RWPE2 (cell line): ENCODE measurements at places on chromosomes 6 and 20.

DNA sequence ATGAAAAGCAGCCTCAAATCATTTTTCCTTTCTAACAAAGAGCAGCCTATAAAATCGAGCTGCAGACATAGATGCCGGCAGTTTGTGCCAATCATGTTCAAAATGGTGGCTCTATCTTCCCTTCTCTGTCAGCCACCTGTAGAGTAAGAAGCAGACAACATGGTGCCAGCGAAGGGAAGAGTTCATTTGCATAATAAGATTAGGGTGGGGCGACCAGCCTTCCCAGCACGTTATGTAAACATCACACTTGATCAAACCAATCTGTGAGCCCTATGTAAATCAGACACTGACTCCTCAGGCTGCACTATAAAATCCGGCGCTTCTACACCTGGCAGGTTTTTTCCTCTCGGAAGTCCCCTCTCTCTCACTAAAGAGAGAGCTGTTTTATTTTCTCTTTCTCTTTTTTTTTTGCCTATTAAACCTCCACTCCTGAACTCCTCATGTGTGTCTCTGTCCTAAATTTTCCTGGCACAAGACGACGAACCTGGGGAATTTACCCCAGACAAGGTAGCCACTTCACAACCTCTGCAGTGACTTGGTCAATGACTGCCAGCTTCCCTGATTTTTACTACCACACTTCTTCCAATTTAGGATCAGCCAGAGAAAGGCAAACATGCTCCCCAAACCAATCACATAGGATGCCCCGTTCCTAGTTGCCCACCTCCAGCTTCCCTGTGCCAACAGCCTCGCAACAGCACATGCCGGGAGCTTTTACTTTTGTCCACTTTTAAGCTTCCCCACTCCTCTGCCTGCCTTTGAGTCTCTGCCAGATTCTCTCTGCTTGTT, 12.9 kb downstream of the TPMT start:
- no peaks in the 10 kb centered on the region for H3K27me3 ChIP-seq
- peaks cover 13% of the 10 kb centered on the region for H3K36me3 ChIP-seq
- H3K4me1 ChIP-seq: peaks cover 2% of the 10 kb centered on the region
- H3K4me3 ChIP-seq: no peak overlapping the region

DNA sequence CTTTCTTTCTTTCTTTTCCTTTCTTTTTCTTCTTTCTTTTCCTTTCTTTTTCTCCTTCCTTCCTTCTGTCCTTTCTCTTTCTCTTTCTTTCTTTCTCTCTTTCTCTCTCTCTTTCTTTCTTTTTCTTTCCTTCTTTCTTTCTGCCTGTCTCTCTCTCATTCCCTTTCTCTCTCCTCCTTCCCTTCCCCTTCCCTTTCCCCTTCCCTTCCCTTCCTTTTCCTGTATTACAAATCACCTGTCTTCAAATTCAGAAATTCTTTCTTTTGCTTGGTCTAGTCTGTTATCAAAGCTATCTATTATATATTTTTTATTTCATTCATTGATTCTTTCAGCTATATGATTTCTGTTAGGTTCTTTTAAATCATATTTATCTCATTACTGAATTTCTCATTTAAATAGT, 315.2 kb upstream of the NOX3 start:
- no peak overlapping the region for H3K27ac ChIP-seq
- no peak overlapping the region for H3K4me3 ChIP-seq
- no peak for DNase-seq
- H3K36me3 ChIP-seq: no peaks in the 10 kb centered on the region
- no peaks in the 10 kb centered on the region for H3K4me1 ChIP-seq
- H3K27me3 ChIP-seq: no peaks in the 10 kb centered on the region

GRCh38 chr6:52704060-52704459, 33.1 kb downstream of the TMEM14A start:
- no peak for DNase-seq
- no peak overlapping the region for H3K27ac ChIP-seq
- no peaks in the 10 kb centered on the region for H3K27me3 ChIP-seq
- no peak overlapping the region for H3K4me3 ChIP-seq

GRCh38 chr6:33851959-33852358, 48.2 kb upstream of the MLN start:
- H3K27me3 ChIP-seq: no peaks in the 10 kb centered on the region
- no peaks in the 10 kb centered on the region for H3K36me3 ChIP-seq
- H3K4me1 ChIP-seq: no peaks in the 10 kb centered on the region
- DNase-seq: no peak
- no peak overlapping the region for H3K4me3 ChIP-seq
- H3K27ac ChIP-seq: no peak overlapping the region

GRCh38 chr20:13661070-13661685, 22.4 kb upstream of the TASP1 start:
- H3K27ac ChIP-seq: no peak overlapping the region
- H3K36me3 ChIP-seq: no peaks in the 10 kb centered on the region
- no peak overlapping the region for H3K4me3 ChIP-seq

DNA sequence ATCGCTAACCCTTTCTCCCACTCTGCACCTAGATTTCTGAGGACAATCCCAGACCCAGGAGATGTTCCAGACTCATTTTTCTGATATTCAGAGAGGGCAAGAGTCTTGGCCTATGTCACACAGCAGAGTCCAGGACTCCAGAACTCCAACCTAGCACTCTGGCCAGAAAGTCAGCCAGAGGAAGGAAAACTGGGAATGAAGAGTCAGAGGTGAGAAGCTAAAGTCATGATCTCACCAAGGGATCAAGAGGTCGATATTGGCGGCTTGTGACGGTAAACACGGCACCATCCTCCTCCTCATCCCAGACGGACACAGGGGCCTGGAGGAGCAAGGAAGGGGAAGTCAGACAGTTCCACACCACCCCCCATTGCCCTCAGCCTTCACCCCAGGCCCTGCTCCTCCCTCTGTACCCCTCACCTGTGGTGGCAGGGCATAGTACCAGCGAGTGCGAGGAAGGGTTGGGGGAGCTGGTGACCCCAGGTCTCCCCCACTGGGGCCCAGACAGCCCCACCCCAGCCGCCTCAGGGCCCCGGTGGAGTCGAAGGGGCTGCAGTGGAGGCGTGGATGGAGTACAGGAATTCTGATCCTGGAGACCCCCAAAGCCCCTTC, 1.8 kb downstream of the RGL2 start:
- H3K27me3 ChIP-seq: no peaks in the 10 kb centered on the region
- peak overlapping the region; percentile 92 for H3K27ac ChIP-seq
- no peaks in the 10 kb centered on the region for H3K4me1 ChIP-seq
- H3K4me3 ChIP-seq: peak overlapping the region; percentile 65
- DNase-seq: no peak

- H3K4me3 ChIP-seq: no peak overlapping the region
- no peak for DNase-seq
- no peak overlapping the region for H3K27ac ChIP-seq
- H3K36me3 ChIP-seq: peaks cover 3% of the 10 kb centered on the region; the same call in 1 of the 2 replicates
- peaks cover 4% of the 10 kb centered on the region for H3K4me1 ChIP-seq
Measured at GRCh38 chr6:20564777-20565176, 30.5 kb downstream of the CDKAL1 start.

DNA sequence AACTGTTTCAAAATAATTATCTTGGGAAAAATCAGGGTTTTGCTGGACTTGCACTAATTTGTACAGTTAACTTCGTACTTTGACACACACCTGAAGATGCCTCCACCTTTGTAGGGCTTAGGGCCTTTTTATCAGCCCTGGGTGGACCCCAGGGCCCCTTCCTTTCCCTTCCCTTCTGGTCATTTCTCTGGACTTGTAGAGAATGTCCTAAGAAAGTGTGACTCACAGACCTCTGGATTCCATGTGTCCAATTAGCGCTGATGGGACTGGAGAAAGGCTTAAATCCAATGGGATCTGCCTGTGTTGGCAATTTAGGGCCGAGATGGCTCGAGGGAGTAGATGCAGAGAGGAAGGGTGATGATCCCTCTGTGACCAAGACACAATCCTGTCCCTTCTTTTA, 9.3 kb downstream of the TRIM15 start:
- H3K27me3 ChIP-seq: peaks cover 46% of the 10 kb centered on the region
- no peak for DNase-seq
- H3K36me3 ChIP-seq: no peaks in the 10 kb centered on the region
- H3K4me1 ChIP-seq: no peaks in the 10 kb centered on the region
- H3K4me3 ChIP-seq: no peak overlapping the region
- no peak overlapping the region for H3K27ac ChIP-seq

GRCh38 chr6:84897988-84898594, 133.7 kb upstream of the TBX18 start:
- no peaks in the 10 kb centered on the region for H3K36me3 ChIP-seq
- H3K4me3 ChIP-seq: no peak overlapping the region
- H3K4me1 ChIP-seq: peaks cover 29% of the 10 kb centered on the region
- no peaks in the 10 kb centered on the region for H3K27me3 ChIP-seq
- H3K27ac ChIP-seq: peak overlapping the region; percentile 98

GRCh38 chr6:5981126-5982026, 25.3 kb downstream of the NRN1 start:
- H3K4me1 ChIP-seq: no peaks in the 10 kb centered on the region
- no peak for DNase-seq
- no peak overlapping the region for H3K4me3 ChIP-seq

DNA sequence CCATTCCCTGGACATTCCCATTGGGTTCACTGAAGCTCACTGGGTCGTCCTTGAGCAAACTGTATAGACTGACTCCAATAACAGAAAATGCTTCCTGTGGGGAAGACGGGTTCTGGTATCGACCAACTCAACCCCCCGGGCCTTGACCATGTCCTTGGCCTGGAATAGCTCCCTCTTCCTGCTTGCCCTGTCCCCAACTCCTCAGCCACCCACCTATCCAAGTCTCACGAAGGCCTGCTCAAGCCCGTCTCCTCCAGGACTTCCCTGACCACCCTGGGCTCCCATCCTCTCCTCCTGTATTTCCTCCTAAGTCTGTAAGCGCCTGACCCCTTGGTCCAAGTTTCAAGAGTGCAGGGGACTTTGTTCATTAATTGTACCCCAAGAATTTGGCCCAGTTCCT, 2.8 kb upstream of the HMGA1 start:
- no peaks in the 10 kb centered on the region for H3K27me3 ChIP-seq
- no peak for DNase-seq
- H3K4me1 ChIP-seq: peaks cover 8% of the 10 kb centered on the region
- H3K4me3 ChIP-seq: no peak overlapping the region

- no peak overlapping the region for H3K27ac ChIP-seq
- no peaks in the 10 kb centered on the region for H3K4me1 ChIP-seq
- H3K27me3 ChIP-seq: no peaks in the 10 kb centered on the region
- no peak overlapping the region for H3K4me3 ChIP-seq
Measured at GRCh38 chr6:140001821-140002341, 627.4 kb upstream of the CITED2 start.

DNA sequence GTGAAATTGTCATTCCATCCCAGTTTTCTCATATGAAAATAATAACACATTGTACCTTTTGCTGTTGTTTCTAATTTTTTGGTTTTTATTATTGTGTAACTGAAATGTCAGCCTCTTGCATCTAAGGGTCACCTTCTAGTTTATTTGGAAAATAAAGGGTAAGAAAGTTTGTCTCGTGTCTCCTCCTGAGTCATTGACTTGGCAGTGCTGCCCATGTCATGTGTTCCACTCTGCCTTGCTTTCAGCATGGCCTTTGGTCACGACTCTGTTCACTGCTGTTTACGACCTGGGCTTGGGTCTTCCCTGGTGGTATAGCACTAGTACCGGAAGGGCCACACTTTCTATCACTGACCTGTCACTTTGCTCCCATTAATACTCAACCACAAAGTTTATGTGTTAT, 171.4 kb upstream of the RSPO3 start:
- H3K27ac ChIP-seq: no peak overlapping the region
- H3K4me3 ChIP-seq: no peak overlapping the region
- no peak for DNase-seq
- no peaks in the 10 kb centered on the region for H3K4me1 ChIP-seq
- H3K27me3 ChIP-seq: no peaks in the 10 kb centered on the region

- DNase-seq: peak; percentile 84
- H3K4me3 ChIP-seq: no peak overlapping the region
- no peaks in the 10 kb centered on the region for H3K4me1 ChIP-seq
- no peaks in the 10 kb centered on the region for H3K36me3 ChIP-seq
- H3K27me3 ChIP-seq: no peaks in the 10 kb centered on the region
Measured at GRCh38 chr20:33653218-33653899, 8.8 kb upstream of the C20orf144 start.

DNA sequence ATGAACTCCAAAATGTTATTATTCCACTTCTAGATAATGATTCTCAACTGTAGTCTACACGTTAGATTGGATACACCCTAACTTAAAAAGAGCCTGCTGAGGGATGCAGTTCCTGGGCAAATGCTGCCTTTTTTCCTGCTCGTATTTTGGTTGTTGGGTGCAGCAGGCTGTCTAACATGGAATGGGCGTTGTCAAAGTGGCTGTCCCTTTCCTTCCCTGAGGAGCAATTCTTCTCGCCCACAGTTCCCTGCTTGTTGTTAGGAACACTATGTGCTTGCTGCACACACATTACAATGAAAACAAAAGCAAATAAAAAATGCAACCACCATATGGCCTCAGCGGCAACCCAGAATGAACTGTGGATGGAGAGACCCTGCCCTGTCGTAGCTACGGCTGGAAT, 1.7 kb upstream of the ADGRF5 start:
- H3K4me1 ChIP-seq: peaks cover 22% of the 10 kb centered on the region
- no peaks in the 10 kb centered on the region for H3K27me3 ChIP-seq
- H3K4me3 ChIP-seq: no peak overlapping the region
- no peak overlapping the region for H3K27ac ChIP-seq
- no peaks in the 10 kb centered on the region for H3K36me3 ChIP-seq

DNA sequence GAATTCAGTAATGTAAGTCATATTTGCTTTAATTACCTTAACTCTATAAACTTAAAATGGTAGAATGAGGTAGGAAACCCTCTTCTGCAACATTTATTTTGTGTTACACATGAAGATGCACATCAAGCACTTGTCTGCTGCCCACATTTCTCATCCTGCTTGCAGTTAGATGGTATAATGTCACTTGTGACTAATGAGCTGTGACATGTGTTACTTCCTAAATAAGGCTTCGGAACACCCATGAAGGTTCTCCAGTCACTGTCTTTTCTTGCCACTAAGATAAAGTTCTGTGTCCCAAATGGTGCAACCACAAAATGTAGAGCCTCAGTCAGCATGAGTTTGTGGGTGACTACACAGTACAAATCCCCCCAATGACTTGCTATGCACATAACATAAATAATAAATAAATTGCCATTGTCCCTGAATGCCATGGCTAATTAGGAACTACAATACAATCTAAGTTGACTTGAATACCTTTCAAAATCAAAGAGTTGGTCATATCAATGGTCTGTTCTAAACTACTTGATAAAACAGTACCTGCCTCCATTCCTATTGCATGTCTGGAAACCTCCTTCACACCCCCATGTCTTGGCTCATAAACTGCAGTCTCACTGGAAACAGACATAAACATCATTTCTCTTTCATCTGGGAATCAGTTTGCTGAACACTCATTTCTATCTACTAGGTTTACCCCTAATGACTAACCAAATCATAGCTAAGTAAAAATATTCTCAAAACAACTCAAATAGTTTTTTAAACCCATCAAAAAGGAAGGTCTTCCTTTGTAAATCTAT, 157.2 kb downstream of the PTPRK start:
- no peaks in the 10 kb centered on the region for H3K36me3 ChIP-seq
- DNase-seq: no peak
- H3K4me1 ChIP-seq: peaks cover 15% of the 10 kb centered on the region
- no peak overlapping the region for H3K27ac ChIP-seq
- no peaks in the 10 kb centered on the region for H3K27me3 ChIP-seq

GRCh38 chr6:44624936-44625573, 237.5 kb downstream of the CDC5L start:
- no peaks in the 10 kb centered on the region for H3K36me3 ChIP-seq
- no peak overlapping the region for H3K27ac ChIP-seq
- no peaks in the 10 kb centered on the region for H3K27me3 ChIP-seq
- no peak overlapping the region for H3K4me3 ChIP-seq
- no peak for DNase-seq
- no peaks in the 10 kb centered on the region for H3K4me1 ChIP-seq

- H3K4me1 ChIP-seq: peaks cover 5% of the 10 kb centered on the region
- H3K27ac ChIP-seq: no peak overlapping the region
- H3K27me3 ChIP-seq: no peaks in the 10 kb centered on the region
- H3K4me3 ChIP-seq: no peak overlapping the region
- no peak for DNase-seq
- no peaks in the 10 kb centered on the region for H3K36me3 ChIP-seq
Measured at GRCh38 chr6:84796343-84796742, 31.9 kb upstream of the TBX18 start.
